ENCODE measurements at places on chromosomes 16 and 17.

- DNase-seq = no peak
Observed at GRCh38 chr17:9298135-9298534, 276.8 kb downstream of the NTN1 start.

GRCh38 chr16:19700319-19700781, 17.7 kb downstream of the KNOP1 start:
- no peak for DNase-seq

GRCh38 chr17:57982452-57983170, 5.4 kb downstream of the VEZF1 start:
- no peak for DNase-seq

DNA sequence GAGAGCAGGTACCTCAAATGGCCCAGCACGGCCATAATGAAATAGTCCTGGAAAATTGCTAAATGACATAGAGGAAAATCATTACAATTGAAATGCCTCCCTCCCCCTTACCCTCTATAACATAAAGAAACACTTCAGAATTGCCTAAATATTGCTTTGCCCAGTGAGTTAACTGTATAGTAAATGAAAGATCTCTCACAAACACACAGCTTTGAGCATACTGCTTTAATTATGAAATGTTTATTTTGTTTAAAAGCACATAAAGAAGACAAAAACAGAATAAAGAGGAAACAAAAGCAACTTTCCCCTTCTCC, 9.3 kb upstream of the ADAMTS18 start:
- no peak for DNase-seq

- DNase-seq = no peak
Observed at GRCh38 chr17:71446645-71447437, 674.0 kb upstream of the SOX9 start.

GRCh38 chr16:88331989-88332920, 50.5 kb upstream of the ZNF469 start:
- DNase-seq = no peak

GRCh38 chr16:12798846-12799245, 4.8 kb downstream of the CPPED1 start:
- no peak for DNase-seq

DNA sequence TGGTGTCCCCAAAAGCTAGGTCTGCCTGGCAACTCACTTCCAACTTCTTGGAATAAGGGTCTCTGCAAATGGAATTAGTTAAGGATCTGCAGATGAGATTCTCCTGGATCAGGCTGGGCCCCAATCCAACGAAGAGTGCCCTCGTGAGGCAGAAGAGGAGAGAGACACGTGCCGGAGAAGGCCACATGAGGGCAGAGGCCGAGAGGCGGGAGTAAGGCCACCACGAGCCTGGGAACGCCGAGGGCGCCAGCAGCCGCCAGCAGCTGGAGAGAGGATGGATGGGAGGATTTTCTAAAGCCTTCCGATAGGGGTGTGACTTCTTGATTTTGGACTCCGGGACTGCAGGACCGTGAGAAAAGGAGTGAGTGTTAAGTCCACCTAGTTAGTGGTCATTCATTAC, 76.3 kb downstream of the JPH3 start:
- no peak for DNase-seq

- DNase-seq = no peak
Observed at GRCh38 chr17:58985367-58985766, 121.3 kb downstream of the TRIM37 start.

DNA sequence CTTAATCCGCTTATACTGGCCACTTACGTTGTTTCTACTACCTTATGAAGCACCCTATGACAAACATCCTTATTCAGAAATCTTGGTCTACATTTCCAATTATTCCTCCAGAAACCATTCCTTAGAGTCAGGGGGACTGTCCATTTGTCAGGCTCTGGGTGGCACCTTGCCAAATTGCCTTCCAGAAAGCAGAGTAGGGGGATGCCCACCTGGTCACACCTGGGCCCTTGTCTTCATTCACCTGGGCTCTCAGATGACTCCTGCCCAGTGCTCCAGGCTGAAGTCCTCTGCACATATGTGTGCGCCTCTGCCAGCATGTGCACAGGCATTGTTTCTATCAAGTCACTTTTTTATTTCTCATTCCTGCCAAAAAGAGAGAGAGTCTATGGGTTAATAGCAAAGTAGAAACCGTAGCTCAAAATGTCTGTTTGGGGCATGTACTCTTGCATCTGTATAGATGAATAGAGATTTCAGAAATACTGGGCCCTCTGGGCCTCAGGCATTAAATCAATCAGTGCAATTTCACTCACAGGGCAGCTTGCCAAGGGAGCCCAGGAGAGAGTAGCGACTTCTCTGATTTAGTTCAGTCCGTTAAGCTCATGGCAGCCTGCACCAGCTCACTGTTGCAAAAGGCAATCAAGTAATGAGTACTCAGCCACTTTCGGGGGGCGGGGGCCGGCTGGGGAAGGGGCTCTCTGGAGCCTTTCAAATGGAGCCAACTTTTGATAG, 104.7 kb downstream of the SOCS1 start:
- DNase-seq = no peak

- DNase-seq = no peak
Observed at GRCh38 chr16:77271532-77272426, 72.6 kb downstream of the SYCE1L start.

GRCh38 chr16:8963010-8963820, 491 bp downstream of the USP7 start:
- no peak for DNase-seq

- no peak for DNase-seq
Observed at GRCh38 chr17:4108397-4108796, 34.4 kb downstream of the ZZEF1 start.

DNA sequence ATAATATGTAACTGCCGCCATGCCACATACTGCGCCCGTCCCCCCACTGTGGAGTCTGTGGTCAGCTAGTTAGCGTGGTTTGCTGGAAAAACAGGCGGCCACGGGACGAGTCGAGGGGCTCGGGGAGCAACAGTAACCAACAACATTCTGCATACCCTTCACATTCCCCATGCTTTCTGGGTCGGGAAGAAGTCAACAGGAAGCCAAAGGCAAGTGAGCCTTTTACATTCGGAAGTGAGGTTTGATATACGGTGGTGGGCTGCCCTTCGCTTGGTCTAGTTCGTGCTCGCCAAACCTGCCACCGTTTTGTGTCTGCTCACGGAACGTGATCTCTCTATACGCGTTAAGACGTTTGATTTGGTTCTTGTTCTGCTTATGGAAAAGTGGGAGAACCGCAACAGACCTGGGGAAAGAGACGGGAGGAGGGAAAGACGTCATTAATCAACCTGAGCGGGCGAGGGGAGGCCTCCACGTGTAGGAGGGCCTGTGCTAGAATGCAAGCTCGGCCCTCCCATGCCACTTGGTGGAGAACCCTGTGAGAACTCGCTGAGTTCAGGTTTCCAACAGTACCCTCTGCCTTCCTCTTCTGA, 28.9 kb upstream of the CFAP20 start:
- DNase-seq = no peak

DNA sequence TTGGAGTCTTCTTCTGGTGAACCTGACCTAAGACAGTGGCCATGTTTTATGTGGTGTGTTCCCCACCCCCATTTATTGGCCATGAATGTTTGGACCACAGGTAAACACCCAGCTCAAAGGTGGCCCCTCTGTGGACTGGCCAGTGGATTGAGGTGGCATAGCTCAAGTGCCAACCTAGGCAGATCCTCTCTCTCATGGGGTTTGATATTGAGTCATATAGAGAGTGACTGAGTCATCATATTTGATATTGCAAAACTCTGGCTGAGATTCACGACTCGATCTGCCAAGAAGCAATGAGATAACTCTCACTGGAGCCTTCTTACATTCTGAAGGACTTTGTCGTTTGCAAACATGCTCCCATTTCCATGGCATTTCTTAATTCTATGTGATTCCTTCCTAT, 10.5 kb upstream of the TEKT3 start:
- DNase-seq = no peak

DNA sequence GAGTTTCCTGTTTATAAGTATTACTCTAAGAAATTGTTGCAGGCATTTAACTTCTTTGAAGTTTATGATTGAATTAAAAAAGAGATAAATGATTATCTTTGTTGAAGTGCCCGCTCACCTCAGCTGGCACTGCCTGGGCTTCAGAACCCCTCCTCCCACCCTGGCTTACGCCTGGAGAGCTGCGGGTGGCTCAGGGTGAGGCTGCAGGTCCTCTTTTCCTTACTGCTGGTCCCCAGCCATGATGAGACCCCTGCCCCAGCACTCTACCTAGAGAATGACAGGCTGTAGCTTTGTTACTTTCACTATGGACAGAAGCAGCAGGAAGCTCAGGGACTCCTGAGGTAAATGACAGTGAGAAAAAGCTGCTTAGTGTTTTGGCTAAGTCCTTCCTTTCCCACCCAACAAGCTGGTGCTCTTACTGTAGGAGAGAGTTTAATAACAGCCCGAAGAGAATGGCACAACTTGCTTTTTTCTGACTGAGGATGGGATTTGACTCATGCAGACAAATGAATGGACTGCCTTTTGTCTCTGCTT, 62.1 kb downstream of the EPN2 start:
- DNase-seq = no peak

DNA sequence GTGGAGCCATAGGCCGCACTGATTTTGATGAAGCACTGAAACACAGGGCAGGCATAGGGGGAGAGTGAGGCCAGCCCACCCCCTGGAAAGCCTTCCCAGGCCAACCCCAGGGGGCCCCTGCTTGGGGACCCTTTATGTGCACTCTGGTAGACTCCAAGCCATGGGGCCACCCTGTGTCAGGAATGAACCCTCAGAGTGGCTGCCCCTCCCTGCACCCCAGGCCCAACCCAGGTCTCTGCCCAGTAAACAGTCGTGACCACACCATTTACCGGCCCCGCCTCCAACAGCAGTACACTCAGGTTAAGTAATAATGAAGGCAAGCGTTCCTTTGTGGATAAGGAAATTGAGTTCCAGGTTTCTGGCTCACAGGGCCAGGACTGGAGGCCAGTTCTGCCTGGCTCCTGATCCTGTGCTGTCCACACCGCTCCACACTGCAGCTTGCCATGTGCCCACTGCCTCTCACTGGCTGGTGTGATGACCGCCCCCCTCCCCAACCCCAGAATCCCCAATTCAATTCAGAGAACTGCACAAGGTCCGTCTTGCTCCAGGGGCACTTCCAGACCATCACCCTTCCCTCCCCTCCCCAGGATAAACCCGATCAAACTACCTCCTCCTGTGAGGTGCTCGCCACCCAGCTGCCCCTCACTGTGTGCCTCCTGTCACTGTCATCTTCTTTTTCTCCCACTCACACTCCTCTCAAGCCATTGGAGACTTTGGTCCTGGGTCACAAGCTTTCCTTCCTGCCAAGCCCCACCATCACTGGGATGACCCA, 13.6 kb downstream of the PIMREG start:
- DNase-seq = no peak

GRCh38 chr16:85592700-85593493, 20.2 kb upstream of the GSE1 start:
- no peak for DNase-seq

DNA sequence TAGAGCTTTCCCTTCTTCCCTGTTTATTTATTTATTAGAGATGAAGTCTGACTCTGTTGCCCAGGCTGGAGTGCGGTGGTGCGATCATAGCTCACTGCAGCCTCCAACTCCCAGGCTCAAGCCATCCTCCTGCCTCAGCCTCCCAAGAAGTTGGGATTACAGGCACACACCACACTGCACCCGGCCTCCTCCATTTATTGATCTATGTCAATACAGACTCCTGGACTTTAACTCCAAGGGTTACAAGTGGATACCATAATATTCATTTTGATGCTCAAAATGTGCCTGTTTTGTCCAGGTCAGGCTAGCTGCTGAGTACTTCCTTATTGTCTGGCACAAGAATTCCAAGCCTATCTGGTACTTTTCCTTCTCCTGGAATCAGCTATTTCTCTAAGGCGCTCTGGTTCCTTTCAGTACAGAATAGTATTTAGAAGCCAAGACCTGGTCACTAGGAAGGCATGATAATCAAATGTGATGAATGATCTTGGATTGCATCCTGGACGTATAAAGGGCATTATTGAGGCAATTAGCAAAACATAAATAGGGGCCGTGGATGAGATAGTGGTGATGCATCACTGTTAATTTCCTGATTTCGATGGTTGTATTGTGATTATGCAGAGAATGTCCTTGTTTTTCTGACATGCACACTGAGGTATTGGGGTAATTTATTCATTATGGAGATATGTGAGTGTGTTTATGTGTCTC, 21.7 kb downstream of the IL4R start:
- DNase-seq = no peak

- DNase-seq = no peak
Observed at GRCh38 chr16:71515026-71515425, 11.2 kb upstream of the CHST4 start.

GRCh38 chr17:43468691-43469139, 15.1 kb upstream of the DHX8 start:
- DNase-seq = no peak

DNA sequence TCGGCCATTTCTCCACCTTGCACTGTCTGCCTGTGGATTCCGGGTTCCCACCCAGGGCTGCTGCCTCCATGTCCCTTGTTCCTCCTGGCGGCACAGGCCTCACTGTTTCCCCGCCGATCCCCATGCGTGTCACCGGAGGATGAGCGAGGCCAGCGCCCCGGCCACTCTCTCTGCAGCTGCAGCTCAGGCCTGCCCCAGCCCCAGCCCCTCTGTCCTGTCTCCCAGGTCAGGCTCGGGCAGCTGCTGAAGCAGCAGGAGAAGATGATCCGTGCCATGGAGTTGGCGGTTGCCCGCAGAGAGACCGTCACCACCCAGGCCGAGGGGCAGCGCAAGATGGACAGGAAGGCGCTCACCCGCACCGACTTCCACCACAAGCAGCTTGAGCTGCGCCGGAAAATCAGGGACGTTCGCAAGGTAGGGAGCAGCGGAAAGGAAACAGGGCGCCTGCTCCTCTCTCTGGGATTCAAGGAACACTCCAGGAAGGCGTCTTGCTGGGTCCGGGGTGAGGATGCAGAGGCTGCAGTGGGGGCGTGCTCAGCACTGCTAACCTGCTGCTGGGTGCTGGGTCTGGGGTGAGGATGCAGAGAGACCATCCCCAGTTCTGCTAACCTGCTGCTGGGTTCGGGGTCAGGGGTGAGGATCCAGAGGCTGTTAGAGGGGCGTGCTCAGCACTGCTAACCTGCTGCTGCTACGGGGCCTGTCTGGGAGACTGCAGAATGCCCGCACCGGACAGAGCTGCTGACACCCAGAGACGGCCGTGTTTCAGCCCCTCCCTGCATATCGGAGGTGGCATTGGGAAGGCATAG, 6.1 kb upstream of the GAA start:
- DNase-seq = no peak

- DNase-seq = no peak
Observed at GRCh38 chr17:27497696-27498095, 41.4 kb downstream of the KSR1 start.

- DNase-seq = no peak
Observed at GRCh38 chr17:16986391-16986790, 14.5 kb upstream of the TNFRSF13B start.

Measured in stimulated activated naive CD4-positive, alpha-beta T cell (primary cell).